ENCODE measurements at places on chromosomes 13 and 19. TPM values are rescaled to one million over a fixed set of nuclear protein-coding genes. Genes with fewer than 3 reads are reported as not detected.

Gene SOHLH2
- total RNA-seq, result not detected

Gene PRTN3
- not detected for total RNA-seq

DNA sequence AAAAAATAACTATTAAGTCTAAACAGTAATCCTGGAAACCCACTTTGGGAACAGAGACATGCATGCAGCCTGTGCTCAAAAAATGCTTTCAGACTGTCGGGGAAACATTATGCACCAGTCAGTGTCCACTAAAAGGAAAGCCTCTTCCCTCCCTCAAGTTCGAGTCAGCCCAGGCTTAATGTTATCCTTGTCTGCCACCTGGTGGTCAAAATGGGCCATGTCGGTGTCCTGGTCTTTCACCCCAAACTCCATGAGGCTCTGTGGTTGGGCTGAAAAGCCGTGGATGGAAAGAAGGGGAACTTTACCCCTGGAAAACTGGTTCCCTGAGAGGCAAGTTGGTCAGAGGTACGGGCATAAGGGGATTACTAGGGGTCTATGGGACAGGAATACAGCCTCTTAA, 88.4 kb upstream of the ZNF492 start:
- no peaks in the 10 kb centered on the region for H3K27me3 ChIP-seq
- no peaks in the 10 kb centered on the region for H3K36me3 ChIP-seq
- H3K27ac ChIP-seq, result no peak overlapping the region
- no peak for DNase-seq
- no peaks in the 10 kb centered on the region for H3K4me1 ChIP-seq
- H3K4me3 ChIP-seq, result no peak overlapping the region

Gene S1PR5
- 0.39 TPM for total RNA-seq

Gene FBXO27
- 8.6 TPM for total RNA-seq

DNA sequence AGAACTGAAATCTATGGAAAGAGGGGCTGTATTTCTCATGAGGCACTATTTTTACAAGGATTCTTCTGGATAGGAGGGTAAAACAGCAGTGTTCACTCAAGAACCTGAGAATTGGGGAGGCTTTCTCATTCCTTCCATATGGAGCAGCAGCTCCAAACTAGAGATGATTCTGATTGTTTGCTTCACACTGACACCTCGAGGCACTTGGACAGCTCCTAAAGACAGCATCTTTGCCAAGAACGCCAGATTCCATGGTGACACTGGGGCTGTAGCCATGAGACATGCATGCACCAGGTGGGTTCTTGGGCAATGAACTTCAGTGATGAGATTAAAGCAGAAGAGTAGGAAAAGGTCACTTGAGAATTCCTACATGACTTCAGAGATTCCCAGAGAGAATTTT, 361.5 kb upstream of the HTR2A start:
- DNase-seq, result no peak
- H3K27me3 ChIP-seq, result no peaks in the 10 kb centered on the region
- H3K36me3 ChIP-seq, result no peaks in the 10 kb centered on the region
- H3K4me1 ChIP-seq, result no peaks in the 10 kb centered on the region
- H3K4me3 ChIP-seq, result no peak overlapping the region
- H3K27ac ChIP-seq, result no peak overlapping the region

DNA sequence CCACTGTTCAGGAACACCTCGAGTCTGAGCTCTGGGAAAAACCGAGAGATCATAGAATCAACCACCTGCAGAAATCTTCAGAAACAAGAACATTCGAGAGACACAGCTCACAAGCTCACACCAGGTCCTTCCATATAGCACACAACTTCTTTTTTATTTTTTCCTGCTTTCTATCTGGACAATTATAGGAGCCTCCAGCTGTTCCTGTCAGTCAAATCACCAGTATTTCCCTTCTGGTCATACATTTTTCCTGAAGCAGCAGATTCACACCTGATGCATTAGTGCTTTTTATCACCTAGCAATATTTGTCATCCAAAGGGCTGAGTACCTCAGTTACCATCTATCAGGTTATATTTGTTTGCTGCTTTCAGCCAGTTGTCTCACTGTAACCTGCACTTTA, 323.5 kb downstream of the FOXO1 start:
- H3K27ac ChIP-seq, result no peak overlapping the region
- DNase-seq, result no peak
- H3K4me1 ChIP-seq, result no peaks in the 10 kb centered on the region
- no peaks in the 10 kb centered on the region for H3K27me3 ChIP-seq
- H3K36me3 ChIP-seq, result no peaks in the 10 kb centered on the region

All from aorta (tissue), 5 donors.